Ovary (tissue), 10 donors: ENCODE measurements at places on chromosomes 1 and 21. TPM values are rescaled to one million over a fixed set of nuclear protein-coding genes. Genes with fewer than 3 reads are reported as not detected.

Gene PEAR1
- 11.5 TPM for total RNA-seq

Gene ADAMTS1
- total RNA-seq, result 297 TPM

Gene HES5
- total RNA-seq, result 0.25 TPM

Gene MAB21L3
- total RNA-seq, result not detected

Gene VHLL
- 0.43 TPM for total RNA-seq

Gene KIF14
- total RNA-seq, result 0.03 TPM

Gene SPRR2D
- total RNA-seq, result not detected

- DNase-seq, result no peak
- no peak overlapping the region for H3K27ac ChIP-seq
- no peaks in the 10 kb centered on the region for H3K4me1 ChIP-seq
- H3K4me3 ChIP-seq, result no peak overlapping the region
- no peaks in the 10 kb centered on the region for H3K27me3 ChIP-seq
Measured at GRCh38 chr1:228860911-228861831, 125.9 kb downstream of the RHOU start.

DNA sequence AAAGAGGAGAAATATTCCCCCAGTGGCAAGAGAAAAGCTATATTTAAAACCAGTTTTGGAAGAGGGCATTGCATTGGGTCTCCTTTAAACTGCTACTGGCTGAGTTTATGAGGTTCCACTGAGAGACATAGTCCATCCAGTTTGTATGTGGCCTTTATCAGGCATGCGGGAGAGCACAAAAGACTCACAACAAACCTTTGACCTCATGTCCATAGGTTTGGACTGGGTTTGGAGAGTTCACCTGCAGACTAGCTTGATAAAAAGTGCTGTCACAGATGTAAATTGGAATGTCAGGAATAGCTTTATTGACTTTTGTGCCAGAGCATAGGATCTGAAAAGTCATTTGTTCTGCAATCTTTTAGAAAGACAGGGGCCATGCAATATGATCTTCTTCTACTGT lies 131.0 kb upstream of the NRIP1 start:
- no peaks in the 10 kb centered on the region for H3K27me3 ChIP-seq
- no peak overlapping the region for H3K4me3 ChIP-seq
- no peaks in the 10 kb centered on the region for H3K4me1 ChIP-seq
- DNase-seq, result no peak

GRCh38 chr21:42398436-42399028 lies 2.7 kb upstream of the TMPRSS3 start:
- H3K27me3 ChIP-seq, result no peaks in the 10 kb centered on the region
- no peak for DNase-seq
- H3K4me1 ChIP-seq, result no peaks in the 10 kb centered on the region
- no peak overlapping the region for H3K27ac ChIP-seq
- H3K4me3 ChIP-seq, result no peak overlapping the region
- H3K36me3 ChIP-seq, result no peaks in the 10 kb centered on the region

- H3K4me3 ChIP-seq, result no peak overlapping the region
- no peaks in the 10 kb centered on the region for H3K4me1 ChIP-seq
- no peaks in the 10 kb centered on the region for H3K36me3 ChIP-seq
- H3K27ac ChIP-seq, result no peak overlapping the region
- no peaks in the 10 kb centered on the region for H3K27me3 ChIP-seq
- DNase-seq, result no peak
Measured at GRCh38 chr1:20555025-20555757, 2.8 kb downstream of the FAM43B start.

GRCh38 chr21:35457097-35457804 lies 408.1 kb upstream of the RUNX1 start:
- DNase-seq, result no peak
- H3K36me3 ChIP-seq, result no peaks in the 10 kb centered on the region
- H3K27ac ChIP-seq, result no peak overlapping the region
- H3K4me1 ChIP-seq, result no peaks in the 10 kb centered on the region

DNA sequence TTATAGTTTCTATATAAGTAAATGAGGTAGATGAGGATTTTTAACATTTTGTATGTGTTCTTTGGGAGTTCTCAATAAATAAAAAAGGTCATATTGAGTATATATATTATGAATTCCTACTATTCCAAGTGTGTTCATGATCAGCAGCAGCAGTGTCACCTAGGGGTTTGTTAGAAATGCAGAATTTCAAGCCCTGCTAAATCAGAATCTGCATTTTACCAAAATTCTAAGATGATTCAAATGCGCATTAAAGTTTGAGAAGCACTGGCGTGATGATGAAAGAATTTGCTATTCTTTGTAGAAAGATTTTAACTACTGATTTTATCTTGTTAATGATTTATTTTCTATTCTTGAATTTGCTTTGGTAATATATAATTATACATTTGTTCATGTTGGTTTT lies 28.7 kb downstream of the F3 start:
- no peak overlapping the region for H3K4me3 ChIP-seq
- no peaks in the 10 kb centered on the region for H3K4me1 ChIP-seq
- no peak for DNase-seq
- no peak overlapping the region for H3K27ac ChIP-seq

DNA sequence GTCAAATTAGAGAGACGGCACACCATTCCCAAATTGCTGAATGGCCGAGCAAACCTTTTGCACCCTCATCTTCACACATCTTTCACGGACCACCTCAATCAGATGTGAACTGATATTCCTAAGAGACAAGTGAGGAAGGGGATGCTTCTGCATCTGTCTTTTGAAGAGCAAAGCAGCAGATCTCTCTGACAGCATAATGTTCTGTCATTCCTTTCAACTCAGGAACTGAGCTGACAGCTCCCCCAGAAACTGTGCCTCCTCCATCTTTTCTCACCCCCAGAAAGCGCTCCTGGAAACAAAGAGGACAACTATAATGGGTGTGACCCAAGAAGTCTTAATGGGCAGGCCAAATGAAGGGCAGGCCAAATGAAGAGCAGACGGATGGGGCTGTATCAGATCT lies 256.4 kb downstream of the C1orf94 start:
- no peak overlapping the region for H3K27ac ChIP-seq
- H3K4me3 ChIP-seq, result no peak overlapping the region
- no peaks in the 10 kb centered on the region for H3K27me3 ChIP-seq

GRCh38 chr1:30904962-30905335 lies 3.6 kb downstream of the SDC3 start:
- H3K36me3 ChIP-seq, result no peaks in the 10 kb centered on the region
- H3K27ac ChIP-seq, result no peak overlapping the region
- no peak overlapping the region for H3K4me3 ChIP-seq

DNA sequence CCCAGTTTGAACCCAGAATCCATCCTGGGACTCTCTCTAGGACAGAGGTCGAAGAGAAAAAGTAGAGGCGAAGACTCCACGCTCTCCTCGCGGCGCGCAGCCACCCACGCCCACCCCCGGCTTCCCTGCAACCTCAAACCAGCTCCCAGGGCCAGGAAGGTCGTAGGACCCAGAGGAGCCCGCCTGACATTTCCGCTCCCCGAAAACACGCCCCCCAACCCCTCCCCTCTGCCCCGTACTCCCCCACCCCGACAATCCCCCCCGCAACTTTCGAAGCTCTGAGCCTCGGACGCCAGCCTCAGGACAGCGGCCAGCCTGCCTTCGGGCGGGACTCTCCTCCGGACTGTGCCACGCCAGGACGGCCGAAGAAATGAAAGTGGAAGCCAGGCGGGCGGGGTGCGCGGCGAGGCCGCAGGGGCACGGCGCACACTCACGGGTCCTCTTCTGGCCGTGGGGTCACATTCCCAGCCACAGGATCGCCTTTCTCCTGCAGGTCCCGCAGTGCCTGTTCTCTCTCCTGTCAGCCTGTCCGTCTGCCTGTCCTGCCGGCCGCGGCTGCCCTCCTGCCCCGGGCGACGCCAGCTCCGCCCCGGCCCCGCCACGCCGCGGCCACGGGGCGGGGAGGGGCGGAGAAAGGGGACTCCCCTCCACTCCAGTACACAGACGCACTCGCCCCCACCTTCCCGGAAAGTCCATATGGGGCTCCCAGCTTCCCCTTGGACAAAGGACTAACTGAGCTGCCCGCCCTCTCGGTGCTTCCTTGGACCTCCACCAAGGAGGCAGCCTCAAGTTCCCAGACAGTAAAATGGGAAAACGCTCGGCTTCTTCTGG lies at the start of gene MOB3C:
TSS of gene MOB3C (minus strand) at position 535 of the 831 bp plus-strand sequence. CDS start 3,490 bp downstream, outside the sequence.
- H3K27me3 ChIP-seq, result no peaks in the 10 kb centered on the region
- peak within 1 kb of the TSS; percentile 79 for H3K4me3 ChIP-seq
- peak; percentile 85 for DNase-seq
- H3K4me1 ChIP-seq, result peaks cover 7% of the 10 kb centered on the region
- H3K27ac ChIP-seq, result peak within 1 kb of the TSS; percentile 95

- H3K27me3 ChIP-seq, result no peaks in the 10 kb centered on the region
- H3K4me1 ChIP-seq, result no peaks in the 10 kb centered on the region
- no peaks in the 10 kb centered on the region for H3K36me3 ChIP-seq
- H3K4me3 ChIP-seq, result no peak overlapping the region
Measured at GRCh38 chr1:33140153-33141149, 41.4 kb downstream of the TRIM62 start.

DNA sequence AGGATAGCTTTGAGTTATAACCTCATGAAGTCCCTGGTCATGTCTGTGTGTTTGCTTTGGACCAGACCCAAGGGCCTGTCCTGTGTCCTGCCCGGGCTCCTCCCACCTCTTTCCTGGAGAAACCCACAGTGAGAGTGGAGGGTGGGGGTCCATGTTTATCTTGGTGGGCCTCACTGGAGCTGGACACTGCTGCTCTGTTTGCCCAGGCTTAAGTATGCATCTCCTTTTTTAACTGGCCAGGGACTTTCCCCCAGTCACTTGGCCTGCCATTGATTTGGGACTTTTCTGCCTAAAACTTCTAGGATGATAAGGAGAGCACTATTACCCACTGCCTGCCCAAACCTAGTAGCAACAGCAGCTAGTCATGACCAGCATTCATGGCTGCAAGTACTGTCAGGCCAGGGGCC lies 49.8 kb downstream of the DDR2 start:
- no peak overlapping the region for H3K4me3 ChIP-seq
- H3K27ac ChIP-seq, result no peak overlapping the region
- no peaks in the 10 kb centered on the region for H3K27me3 ChIP-seq
- H3K36me3 ChIP-seq, result no peaks in the 10 kb centered on the region

DNA sequence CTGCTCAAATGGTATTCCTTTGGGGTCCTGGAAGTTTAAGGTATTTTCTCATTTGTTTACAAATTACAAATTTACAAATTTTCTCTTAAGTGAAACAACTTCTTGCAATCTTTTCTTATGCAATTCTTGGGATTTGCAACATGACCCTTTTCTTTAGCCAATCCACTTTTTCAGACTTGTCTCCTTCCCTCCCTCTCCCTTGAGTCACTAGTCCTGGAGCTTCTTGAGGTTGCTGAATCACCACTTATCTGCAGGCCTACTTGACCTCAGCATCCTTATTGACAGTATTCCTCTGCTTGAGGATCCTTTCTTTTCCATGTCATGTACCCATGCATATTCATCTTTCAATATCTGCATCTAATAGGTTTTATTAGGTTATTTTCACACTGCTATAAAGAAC lies 302.8 kb upstream of the ADAMTS5 start:
- H3K36me3 ChIP-seq, result no peaks in the 10 kb centered on the region
- H3K27me3 ChIP-seq, result no peaks in the 10 kb centered on the region
- no peak for DNase-seq

- H3K4me1 ChIP-seq, result no peaks in the 10 kb centered on the region
- no peak for DNase-seq
- no peaks in the 10 kb centered on the region for H3K36me3 ChIP-seq
- no peak overlapping the region for H3K4me3 ChIP-seq
- no peak overlapping the region for H3K27ac ChIP-seq
Measured at GRCh38 chr1:96581772-96582171, 139.8 kb upstream of the PTBP2 start.

GRCh38 chr1:202587859-202588485 lies 122.3 kb downstream of the SYT2 start:
- H3K36me3 ChIP-seq, result no peaks in the 10 kb centered on the region
- no peak overlapping the region for H3K4me3 ChIP-seq
- no peak for DNase-seq
- H3K4me1 ChIP-seq, result peaks cover 19% of the 10 kb centered on the region

- no peaks in the 10 kb centered on the region for H3K36me3 ChIP-seq
- no peak for DNase-seq
- H3K4me1 ChIP-seq, result no peaks in the 10 kb centered on the region
- H3K27me3 ChIP-seq, result no peaks in the 10 kb centered on the region
Measured at GRCh38 chr1:24635195-24635843, 7.8 kb upstream of the SRRM1 start.

DNA sequence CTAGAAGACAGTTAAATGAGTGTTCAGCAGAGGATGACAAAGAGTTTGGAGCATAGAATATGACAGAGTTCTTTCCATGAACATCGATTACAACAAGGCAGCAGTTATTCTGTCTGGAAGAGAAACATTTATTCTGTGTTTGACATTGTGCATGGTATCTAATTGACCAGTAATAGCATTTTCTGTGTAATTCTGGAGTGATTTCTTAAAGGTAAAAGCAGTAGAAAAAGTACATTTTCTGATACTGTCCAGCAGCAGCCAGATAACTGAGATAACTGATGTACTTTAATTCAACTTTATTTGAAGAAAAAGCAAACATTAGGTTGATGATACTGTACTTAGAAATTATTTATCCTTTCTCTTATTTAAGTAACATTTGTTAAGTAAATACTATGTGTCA lies 497.1 kb downstream of the AGBL4 start:
- no peaks in the 10 kb centered on the region for H3K4me1 ChIP-seq
- no peak overlapping the region for H3K4me3 ChIP-seq
- no peaks in the 10 kb centered on the region for H3K36me3 ChIP-seq
- H3K27ac ChIP-seq, result no peak overlapping the region
- no peaks in the 10 kb centered on the region for H3K27me3 ChIP-seq

DNA sequence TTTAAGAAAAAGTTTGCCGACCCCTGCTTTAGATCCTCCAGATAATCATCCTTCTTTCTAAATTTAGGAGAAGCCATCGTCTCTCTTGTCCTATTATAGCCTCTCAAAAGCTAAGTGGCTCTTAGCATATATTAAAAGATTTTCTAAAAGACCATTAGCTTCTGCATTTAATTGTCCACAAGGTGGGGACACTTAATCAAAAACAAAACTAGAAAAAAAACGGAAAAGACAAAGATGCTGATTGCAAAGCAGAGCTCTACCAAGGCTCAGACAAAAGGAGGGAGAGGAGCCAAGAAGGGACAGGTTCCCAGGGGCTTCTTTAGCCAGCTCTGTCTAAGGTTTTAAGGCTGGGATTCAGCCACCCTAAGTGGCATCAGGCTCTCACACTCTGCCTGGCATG lies 128.3 kb upstream of the HMGB4 start:
- H3K36me3 ChIP-seq, result no peaks in the 10 kb centered on the region
- no peak overlapping the region for H3K4me3 ChIP-seq
- H3K27ac ChIP-seq, result no peak overlapping the region
- DNase-seq, result no peak

GRCh38 chr1:192952646-192953045 lies 106.5 kb downstream of the UCHL5 start:
- H3K36me3 ChIP-seq, result no peaks in the 10 kb centered on the region
- H3K4me1 ChIP-seq, result no peaks in the 10 kb centered on the region
- H3K27ac ChIP-seq, result no peak overlapping the region
- H3K4me3 ChIP-seq, result no peak overlapping the region

GRCh38 chr1:106233511-106233910 lies 823.0 kb upstream of the PRMT6 start:
- no peaks in the 10 kb centered on the region for H3K27me3 ChIP-seq
- DNase-seq, result no peak
